GM12891 (cell line): ENCODE measurements at places on chromosomes 11 and 22.

- DNase-seq, result no peak
Observed at GRCh38 chr11:121929581-121929980, 186.4 kb downstream of the BLID start.

DNA sequence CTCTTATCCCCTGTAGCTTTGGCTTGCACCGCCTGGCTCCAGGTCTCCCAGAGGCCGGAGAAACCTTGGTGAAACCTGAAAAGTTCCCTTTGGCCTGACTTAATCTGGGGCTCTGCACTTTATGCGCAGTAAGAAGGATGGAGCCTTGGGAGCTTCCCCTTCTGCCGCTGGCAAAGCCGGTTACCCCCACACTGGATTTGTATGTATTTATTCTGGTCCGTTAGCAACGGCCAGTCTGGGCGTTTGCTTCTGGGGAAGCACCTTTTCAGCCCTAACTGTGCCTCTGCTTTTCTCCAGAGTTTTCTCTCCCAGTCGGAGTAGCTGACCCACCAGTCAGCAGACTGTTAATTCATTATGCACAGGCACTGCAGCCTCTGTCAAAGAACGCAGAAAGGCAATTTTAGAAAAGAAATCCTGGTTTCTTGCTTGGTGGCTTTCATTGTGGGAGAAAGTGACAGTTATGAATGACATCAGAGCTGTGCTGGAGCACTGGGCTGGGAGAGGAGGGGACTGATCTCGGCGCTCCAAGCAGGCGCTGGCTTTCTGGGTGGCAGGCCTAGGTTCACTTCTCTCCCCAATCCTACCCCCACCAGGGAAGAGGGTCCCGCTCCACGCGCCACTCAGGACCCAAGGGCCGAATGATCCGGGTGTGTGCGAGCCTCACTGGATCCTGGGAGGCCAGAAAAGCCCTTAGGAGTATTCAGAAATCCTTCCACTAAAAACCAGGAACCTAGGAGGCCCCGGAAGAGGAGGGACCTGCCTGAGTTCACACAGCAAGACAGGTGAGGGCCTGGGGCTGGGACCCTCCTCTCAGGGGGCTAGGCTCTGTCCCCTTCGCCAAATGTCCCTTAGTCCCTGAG, 70.2 kb downstream of the RTL6 start:
- no peak for DNase-seq

DNA sequence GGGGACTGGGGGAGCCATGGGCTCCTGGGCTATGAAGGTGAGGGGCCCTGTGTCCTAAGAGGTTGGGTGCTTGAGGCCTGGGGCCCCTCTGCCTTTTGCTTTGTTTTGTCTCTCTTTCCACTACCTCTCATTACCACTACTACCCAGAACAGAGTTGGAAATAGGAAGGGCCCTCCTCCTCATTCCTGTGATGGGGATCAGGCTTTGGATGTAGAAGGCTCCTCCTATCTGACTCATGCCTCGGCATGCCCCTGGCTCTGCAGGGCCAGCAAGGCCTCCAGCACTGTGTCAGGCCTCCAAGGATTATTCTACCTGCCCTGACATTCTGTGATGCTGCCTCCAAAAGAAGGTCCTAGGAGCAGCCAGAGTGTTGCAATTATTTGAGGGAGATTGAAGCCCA, 766 bp downstream of the IZUMO1R start:
- DNase-seq, result no peak

DNA sequence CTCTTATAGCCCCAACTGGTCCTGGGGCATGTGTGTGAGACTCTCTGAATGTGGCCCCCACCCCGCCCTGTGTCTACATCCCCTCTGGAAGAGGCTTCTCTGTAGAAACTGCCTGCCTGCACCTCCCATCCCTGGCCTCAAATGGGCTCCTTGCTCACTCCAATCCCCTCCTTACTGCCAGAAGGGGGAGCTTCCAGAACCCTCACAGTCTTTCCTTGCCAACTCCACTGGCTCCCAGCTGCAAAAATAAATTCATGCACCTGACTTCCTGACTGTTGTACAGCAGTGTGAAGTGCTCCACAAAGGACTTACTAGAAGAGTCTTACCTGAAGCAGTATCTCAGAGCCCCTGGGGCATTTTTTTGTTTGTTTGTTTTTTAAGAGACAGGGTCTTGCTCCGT, 15.2 kb upstream of the SERPIND1 start:
- DNase-seq, result no peak

DNA sequence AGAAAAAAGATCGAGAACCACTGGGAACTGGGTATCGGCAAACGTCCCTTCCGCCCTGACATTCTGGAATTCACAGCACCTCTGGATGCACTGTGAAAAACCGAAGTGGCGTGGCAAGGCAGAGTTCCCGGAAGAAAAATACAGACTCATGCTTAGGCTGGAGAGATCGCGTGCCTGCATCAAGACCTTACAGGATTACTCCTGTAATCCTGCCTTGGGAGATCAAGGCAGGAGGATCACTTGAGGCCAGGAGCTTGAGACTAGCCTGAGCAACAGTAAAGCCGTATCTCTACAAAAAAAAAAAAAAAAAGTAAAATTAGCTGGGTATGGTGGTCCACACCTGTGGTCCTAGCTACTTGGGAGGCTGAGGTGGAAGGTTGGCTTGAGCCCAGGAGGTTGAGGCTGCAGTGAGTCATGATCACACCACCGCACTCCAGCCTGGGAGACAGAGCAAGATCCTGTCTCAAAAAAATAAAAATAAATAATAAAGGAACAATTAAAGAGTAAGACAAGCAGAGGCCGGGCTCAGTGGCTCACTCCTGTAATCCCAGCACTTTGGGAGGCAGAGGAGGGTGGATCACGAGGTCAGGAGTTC, 19.9 kb upstream of the TEF start:
- no peak for DNase-seq

DNA sequence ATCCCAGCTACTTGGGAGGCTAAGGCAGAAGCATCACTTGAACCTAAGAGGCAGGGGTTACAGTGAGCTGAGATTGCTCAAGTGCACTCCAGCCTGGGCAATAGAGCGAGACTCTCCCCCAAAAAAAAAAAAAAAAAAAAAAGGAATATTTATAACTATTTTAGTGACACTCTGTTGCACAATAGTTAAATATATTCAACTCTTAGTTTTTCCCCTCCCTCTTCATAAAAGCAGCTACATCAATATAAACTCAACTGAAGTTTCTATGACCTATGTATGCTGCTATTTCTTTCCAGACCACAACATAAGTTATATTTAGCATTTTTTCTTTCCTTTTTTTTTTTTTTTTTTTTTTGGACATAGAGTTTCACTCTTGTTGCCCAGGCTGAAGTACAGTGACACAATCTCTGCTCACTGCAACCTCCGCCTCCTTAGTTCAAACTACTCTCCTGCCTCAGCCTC, 19.2 kb downstream of the CELF1 start:
- DNase-seq, result no peak

- no peak for DNase-seq
Observed at GRCh38 chr22:48802576-48802975, 1025.1 kb downstream of the BRD1 start.

- DNase-seq, result no peak
Observed at GRCh38 chr11:77088236-77089003, 14.2 kb upstream of the OMP start.

- no peak for DNase-seq
Observed at GRCh38 chr11:45414088-45414487, 127.9 kb upstream of the SYT13 start.

GRCh38 chr11:94424011-94424410, 22.8 kb upstream of the GPR83 start:
- DNase-seq, result no peak

- DNase-seq, result no peak
Observed at GRCh38 chr11:203945-204586, 3.1 kb downstream of the BET1L start.

DNA sequence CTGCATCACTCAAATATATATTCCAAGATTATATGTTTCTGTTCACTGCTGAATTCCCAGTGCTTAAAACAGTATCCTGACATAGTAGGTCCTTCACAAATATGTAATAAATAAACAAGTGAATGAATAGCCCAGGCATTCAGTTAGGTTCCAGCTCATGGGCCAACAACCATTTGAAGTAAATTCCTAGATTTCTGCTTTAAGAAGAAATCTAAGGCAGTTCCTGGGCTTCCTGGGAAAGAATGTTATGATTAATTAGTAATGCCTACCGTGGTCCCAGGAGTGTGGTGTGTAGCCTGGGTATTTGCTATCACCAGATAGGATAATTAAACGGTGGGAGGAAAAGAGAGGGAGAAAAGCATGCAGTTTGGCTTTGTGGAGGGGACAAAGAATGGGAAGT, 576.8 kb downstream of the SOX6 start:
- no peak for DNase-seq

GRCh38 chr11:25587496-25587895, 744.4 kb upstream of the ANO3 start:
- no peak for DNase-seq

DNA sequence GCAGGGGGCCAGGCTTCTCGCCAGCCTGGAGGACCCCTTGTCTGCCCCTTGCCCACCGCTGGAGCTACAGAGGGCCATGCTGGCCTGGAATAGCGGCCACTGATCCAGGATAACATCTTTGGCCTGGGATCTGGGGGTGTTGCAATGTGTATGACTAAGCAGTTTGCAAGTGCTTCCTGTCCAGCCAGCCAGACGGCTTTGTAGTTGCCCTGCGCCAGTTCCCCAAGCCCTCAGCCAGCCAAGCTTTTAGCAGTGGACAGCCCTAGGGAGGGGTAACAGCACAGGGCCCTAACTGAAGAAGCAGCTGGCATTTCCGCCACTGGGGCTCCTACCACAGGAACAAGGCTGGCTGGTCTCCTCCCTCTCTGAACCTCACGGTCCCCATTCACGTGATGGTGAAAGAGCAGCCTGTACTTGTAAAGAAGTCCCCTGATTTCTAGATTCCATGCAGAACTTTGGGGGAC, 32.1 kb downstream of the UQCR10 start:
- DNase-seq, result no peak

DNA sequence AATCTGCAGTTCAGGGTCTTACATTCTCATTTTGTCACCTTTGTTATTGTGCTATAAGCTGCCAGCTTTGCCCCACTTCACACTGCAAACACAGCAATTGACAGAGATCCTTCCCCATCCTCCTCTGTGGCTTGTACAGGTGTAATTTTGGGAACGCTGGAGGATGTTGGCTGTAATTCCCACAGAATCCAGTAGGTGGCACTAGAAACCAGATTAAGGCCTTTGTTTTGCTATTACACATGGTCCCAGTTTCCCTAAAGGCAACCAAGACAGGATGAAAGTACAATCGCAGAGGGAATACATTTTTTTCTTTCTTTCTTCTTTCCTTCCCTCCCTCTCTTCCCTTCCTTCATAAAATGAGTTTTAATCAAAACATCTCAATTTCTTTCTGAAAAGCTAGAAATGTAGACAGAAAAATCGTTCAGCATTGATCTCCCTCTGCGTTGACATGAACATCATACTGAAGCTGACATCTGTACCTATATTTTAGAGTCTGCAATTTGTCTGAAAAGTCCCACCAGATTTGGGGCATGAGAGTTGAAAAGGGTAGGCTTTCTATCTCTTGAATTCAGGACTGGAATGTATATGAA, 21.3 kb upstream of the NELL1 start:
- DNase-seq, result peak; percentile 39

GRCh38 chr11:422249-422656, 7.5 kb upstream of the SIGIRR start:
- DNase-seq, result no peak

GRCh38 chr22:23012081-23012622, 58.2 kb upstream of the GNAZ start:
- DNase-seq, result peak; percentile 19

DNA sequence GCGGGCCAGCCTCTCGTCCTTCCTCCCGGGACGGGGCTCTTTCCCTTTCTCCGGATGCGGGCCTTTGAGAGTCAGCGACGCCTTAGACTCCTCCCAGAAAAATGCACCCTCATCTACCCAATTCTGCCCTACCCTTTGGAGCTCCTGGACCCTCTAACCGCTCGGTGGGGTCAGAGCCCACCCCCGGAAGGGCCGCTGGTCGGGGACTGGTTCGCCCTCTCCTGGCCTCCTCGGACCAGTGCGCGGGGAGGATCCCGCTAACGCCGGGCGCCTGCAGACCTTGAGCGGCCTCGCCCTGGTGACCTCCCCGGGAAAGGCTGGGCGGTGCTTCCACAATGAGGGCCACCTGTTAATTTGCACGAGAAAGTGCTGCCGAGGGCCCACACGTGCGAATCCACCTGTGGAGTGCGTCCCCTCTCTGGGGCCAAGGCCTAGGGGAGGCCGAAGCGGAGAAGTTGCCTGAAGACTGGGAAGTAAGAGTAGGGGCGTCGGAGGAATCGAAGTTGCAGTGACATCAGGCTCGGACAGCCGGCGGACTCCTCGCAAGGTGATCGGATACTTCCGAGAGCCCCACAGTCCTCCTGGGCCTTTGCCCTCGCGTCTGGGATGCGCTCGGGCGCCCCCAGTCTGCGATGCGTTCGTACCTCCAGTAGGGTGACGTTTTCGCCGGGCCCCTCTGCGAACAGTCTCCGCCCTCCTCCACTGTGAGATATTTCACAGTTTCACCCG, 61.5 kb downstream of the ENDOD1 start:
- DNase-seq, result peak; percentile 76

GRCh38 chr22:27397954-27398342, 403.6 kb downstream of the MN1 start:
- no peak for DNase-seq
